ENCODE measurements at places on chromosomes 12 and 14.

DNA sequence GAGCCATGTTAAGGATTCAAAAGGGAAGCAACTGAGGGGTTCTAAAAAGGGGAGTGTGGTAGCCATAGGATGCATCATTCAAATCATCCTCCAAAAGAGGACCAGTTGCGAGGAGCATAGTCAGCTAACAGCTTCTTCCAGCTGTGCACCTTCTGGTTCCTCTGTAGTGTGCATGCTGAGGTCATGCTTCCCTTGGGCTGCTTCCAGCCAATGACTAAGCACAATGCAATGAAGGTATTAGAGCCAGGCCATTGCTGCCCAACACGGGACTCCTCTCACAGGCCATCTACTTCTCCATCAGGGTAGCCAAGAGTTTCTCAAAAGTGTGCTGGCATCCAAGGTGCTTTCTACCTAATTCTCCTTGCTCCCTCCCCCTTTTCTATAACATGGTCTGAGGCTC, 69.2 kb upstream of the ARID2 start:
- DNase-seq = peak; percentile 59

- DNase-seq = no peak
These were observed 9.5 kb upstream of the AJUBA start for GRCh38 chr14:22991852-22992251.

DNA sequence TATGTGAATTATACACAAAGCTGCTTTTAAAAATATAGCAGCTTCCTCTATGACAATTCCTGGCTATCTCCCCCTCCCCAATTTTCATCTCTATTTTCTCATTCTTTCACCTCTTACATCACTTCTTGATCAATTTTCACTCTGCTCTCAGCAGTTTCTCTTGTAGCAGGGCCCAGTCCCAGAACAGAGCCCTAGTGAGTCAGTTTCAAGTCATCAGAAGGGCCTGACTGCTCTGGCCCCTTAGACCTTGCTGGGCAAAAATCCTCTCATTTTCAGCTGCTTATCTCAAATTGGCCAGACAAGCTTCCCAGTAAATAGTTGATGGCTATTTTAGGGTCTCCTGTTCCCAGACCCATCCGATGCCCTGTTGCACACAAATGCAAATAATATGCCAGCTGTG, 101.4 kb downstream of the TTC7B start:
- no peak for DNase-seq

GRCh38 chr14:76305268-76305826, 70.6 kb upstream of the ESRRB start:
- peak; percentile 6 for DNase-seq

- DNase-seq = no peak
These were observed 341.0 kb upstream of the E2F7 start for GRCh38 chr12:77406219-77406905.

DNA sequence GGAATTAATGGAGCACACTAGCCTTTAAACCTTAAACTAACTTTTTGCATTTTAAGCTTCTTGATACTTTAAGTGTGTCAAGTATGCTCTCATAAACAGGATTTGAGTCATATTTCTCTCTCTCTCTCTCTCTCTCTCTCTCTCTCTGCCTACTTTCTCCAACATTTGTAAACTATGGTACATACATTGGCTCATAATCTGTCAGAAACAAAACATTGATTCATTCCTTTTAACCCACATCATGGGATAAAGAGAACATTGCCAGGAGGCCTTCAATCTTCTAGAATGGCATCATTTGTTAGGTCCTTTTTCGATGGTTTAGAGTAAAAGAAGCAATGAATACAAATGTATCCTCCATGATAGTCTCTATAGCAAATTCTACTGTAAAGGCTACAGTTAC, 81.6 kb upstream of the RERGL start:
- no peak for DNase-seq

GRCh38 chr12:78149459-78149858, 318.8 kb downstream of the NAV3 start:
- no peak for DNase-seq

DNA sequence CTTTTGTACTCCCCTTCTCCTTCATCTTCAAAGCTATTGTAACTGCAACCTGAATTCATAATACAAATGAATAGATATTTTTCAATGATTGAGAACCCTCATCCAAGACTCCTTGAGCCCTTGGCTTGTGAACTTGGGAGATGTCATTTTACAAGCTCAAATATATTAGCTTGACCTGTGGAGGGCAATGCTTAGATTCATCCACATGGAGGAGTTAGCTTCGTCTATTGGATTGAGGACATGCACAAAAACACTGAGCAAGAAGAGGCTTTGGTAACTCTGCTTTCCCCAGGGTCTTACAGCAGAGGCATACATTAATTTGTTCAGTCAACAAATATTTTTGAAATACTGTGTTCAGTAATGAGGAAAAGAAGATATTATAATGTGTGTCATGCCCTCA, 101.1 kb downstream of the OTOGL start:
- no peak for DNase-seq

DNA sequence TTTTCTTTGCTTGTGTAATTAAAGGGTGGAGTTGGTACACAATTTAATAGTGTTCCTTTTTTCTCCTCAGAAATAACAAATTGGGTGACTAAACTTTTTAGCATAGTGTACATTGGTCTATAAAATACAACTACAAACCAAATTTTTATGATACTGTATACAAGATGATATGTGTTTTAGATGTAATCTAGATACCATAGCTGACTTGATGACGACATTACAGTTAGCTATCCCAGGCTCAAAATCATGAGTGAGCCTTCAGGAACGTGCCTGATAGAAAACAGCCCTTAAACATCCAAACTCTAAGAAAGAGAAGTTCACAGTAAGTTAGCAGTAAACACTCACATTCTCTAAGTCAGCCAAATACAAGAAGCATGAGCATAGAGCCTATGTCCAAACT, 99.0 kb upstream of the SSTR1 start:
- DNase-seq = no peak

GRCh38 chr12:122659579-122659978, 43.6 kb downstream of the HCAR2 start:
- peak; percentile 62 for DNase-seq

GRCh38 chr12:46153268-46153872, 115.5 kb downstream of the SLC38A1 start:
- DNase-seq = no peak

GRCh38 chr14:64303471-64303917, 9.3 kb upstream of the ESR2 start:
- DNase-seq = peak; percentile 93

- DNase-seq = no peak
These were observed 109.3 kb downstream of the NAV3 start for GRCh38 chr12:77940011-77940423.

DNA sequence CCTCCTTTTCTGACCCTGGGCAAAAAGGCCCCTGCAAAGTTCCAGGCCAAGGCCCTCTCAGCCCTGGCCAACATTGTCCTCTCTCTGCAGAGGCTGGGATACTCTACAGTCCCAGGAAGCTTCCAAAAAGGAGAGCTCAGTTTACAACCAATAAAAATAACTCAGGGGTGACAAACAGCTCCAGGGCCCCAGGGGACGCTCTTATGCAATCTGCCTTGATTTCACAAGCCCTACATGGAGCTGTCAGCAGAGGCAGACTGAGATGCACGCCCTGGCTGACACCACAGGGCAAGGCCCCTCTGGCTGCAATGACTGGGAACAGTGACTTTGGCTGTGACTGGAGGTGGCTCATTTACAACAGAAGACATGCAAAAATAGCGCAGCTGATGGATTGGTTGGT, 129.0 kb upstream of the MED13L start:
- peak; percentile 97 for DNase-seq

DNA sequence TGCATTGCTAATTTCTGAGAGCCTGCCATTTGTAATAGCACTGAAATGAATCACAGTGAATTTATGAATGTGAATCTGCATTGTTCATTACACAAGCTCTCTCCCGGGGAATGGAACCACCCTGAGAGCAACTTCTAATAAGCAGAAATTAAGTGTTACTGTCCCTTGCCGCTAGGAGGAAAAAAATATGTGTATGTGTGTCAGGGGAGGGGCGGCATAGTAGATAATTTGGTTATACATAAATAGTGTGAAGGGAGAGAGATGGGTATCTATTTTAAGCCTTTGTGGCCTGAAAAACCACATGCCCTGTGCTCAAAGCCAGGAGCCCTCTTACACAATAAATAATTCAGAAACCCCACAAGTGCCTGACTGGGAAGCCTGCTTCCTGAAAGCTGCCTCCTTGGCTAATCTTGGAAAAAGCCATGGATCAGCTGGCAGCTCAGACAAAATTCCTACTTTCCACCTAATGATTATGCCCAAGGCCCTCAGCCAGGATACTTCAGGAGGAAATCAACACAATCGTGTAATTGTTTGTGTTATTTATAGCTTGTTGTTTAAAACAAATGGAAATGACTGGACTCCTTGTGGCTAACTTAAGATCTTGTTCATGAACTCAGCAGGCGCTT, 366.2 kb upstream of the KITLG start:
- peak; percentile 24 for DNase-seq

DNA sequence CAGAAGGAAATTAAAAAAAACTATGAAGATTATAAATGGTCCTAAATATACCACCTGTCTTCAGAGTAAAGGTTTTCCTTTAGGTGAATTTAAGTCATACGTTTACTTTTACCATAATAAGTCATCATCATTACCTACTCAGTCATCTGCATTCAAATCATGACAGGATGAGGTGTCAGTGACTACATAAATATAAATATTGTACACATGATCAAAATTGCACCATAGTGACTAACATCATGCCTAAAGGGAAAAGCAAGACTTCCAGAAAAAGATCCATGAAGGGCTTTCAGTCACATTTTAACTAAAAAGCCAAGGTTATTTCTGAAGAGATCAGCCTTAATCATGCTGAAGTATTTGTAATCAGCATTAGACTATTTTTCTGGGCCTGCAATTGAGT, 759.9 kb upstream of the FLRT2 start:
- DNase-seq = no peak

DNA sequence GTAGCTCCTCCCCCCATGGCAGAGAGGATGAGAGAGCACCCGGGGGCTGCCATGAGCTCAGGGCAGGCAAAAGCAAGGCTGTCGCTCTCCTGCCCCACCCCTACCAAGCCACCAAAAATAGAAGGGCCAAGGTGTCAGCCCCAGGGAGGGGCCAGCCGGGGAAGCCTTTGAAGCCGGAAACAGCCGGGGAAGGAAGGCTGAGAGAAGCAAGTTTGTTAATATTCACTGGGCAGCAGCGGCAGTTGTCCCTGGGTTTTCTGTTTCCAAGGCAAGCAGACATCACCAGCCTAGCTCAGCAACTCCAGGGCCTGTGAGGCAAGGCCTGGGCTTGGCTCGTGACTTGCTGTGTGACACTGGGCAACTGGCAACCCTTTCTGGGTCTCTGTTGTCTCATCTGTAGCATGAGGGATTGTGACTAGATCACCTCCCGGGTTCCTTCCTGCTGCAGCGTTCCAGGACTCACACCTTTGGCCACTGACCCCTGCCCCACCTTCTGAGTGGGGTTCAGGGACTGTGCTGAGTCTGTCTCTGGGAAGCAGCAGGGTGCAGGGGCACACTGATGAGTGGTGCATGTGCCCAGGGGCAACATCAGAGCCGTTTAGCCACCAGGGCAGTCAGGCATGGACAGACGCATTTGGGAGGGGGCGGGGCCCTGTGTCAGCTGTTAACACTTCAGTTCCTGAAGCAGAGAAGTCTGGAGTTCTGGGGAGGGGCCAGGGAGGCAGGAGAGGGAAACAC, 24.3 kb downstream of the SYNDIG1L start:
- DNase-seq = no peak

GRCh38 chr12:64610660-64611340, 505 bp downstream of the RASSF3 start:
- no peak for DNase-seq

GRCh38 chr12:64522807-64523206, 70.9 kb downstream of the TBK1 start:
- DNase-seq = no peak

DNA sequence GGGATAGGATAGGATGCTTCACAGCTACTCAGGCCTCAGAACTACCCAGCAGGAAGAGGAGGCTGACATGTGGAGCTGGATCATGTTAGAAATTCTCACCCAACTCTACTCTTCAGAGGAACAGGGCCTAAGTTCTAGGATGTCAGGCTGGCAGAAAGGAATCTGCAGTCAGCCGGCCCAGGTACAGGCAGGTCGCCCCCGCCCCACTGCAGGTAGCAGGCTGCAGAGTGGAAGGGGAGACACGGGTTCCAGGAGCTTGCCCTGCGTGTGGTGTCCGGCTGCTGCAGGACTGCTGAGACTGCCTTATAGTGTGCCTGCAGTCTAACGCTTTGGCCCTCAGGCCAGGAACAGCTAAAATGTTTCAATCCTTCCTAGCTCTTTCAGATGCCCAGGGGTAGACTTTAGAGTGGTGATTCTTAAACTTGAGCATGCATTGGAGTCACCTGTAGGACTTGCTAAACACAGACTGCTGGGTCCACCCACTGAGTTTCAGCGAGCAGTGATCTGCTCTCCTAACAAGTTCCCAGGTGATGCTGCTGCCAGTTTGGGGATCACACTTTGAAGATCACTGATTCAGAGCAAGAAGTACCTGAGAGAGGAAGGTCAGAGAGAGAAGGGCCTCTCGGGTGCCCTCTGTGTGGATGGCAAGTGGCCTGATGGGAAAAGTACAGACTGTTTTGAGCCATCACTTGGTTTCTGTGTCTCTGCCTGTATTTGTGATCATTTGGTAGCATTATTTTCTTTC, 153.6 kb downstream of the PPM1H start:
- DNase-seq = no peak

GRCh38 chr12:46126050-46126727, 135.8 kb upstream of the SCAF11 start:
- peak; percentile 87 for DNase-seq

- DNase-seq = no peak
These were observed 92.8 kb upstream of the METAP2 start for GRCh38 chr12:95380997-95381786.

DNA sequence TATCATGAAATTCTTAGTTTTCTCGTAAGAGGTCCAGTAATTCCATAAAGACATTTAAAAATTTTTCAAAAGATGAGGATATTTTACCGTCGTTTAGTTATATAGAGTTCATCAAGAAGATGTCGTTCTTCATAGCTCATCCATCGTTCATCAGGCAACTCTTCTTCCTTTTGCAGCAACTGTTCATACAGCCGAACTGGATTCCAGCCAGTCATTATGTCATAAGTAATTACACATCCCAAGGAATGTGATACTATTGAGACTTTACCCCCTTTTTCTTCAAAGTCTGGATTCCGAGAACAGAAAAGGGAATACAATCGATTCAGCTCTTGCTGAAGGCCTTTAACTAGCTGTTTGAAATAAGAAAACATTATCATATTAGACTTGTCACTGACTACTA, 90.3 kb downstream of the DDHD1 start:
- DNase-seq = no peak

Data from T47D (cell line).